Stimulated activated CD4-positive, alpha-beta T cell treated with anti-CD3 and anti-CD28 coated beads, Interleukin-12 subunit alpha, Interleukin-12 subunit beta, amount 100 ng/mL, for 48 hours (primary cell): ENCODE measurements at places on chromosomes 2 and 18.

- DNase-seq: no peak
Observed at GRCh38 chr2:101704046-101704466, 6.5 kb downstream of the MAP4K4 start.

DNA sequence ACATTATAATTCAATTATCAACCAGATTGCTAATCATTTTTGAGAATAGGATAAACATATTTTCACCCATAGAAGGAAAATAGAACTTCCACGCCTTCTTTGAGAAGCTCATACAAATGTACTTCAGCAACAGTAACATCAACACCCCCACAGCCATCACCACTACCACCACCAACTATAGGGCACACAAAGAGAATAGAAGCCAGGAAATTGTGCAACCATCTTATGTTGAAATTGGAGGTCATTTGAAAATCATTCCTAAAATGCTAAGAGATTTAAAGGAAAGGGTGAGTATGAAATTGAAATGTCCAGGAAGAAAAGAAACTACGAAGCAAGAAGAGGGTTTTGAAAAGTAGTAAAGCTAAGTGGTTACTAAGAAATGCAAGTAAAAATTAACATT lies 563.4 kb downstream of the ZNF804A start:
- DNase-seq: no peak

DNA sequence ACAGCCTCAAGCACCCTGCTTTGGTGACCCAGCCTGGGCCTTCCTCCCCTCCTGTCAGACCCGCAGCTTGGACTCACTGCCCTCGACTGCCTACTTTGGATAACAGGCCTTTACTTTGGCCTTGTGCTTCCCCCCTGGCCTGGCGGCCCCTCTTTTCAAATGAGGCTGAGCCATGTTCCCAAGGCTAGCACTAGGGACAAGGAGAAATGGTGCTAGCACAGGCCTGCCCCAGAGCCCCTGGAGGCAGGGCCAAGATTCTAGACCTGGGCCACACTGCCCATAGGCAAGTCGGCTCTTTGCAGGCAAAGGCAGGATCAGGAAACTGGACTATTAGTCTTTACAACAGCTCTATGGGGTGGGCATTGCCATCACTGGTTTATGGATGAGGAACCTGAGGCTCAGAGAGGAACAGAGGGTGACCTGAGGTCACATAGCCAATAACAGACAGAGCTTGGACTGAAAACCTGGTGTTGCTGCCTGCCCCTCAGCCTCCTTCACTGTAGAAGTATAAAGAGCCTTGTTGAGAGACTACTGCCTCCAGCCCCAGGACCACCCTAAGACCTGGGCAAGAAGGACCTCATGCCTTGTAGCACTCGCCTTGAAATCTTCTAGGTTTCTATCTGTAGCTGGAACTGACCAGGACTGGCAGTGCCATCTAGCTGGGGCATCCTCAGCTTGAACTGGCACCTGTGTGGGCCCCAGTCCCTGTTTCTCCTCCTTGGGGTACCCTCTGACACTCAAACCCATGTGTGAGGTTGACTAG lies 266.3 kb downstream of the DYSF start:
- no peak for DNase-seq

GRCh38 chr2:157627594-157628476 lies 829 bp downstream of the ACVR1C start:
- DNase-seq: peak; percentile 30

DNA sequence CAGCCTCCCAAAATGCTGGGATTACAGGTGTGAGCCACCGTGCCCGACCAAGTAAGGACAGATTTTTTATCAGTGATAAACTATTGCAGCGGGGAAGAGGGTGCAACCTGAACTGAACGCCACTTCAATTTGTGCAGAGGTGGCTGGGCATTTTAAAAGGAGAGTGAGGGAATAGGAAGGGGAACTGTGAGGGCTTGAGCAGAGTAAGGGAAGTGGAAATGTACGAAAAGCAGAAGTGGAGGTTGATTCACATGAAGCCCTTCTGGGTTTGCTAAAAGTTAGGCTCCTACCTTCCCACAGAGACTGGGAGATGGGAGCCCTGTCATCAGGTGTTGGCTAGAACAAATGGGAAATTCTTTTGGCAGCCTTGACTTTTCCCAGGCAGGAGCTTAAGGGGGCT lies 6.1 kb downstream of the STK11IP start:
- no peak for DNase-seq

DNA sequence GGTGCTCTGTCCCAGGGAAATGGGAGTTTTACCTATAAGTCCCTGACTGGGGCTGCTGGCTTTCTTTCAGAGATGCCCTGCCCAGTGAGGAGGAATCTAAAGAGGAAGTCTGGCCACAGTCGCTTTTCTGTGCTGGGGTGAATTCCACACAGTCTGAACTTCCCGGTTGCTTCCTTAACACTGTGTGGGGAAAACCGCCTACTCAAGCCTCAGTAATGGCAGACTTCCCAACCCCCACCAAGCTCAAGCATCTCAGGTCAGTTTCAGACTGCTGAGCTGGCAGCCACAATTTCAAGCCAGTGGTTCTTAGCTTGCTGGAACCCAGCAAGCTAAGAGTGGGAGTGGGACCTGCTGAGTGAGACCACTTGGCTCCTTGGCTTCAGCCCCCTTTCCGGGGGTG lies 54.9 kb downstream of the NUP35 start:
- no peak for DNase-seq

GRCh38 chr2:206164261-206164862 lies 4.7 kb downstream of the EEF1B2 start:
- DNase-seq: no peak

DNA sequence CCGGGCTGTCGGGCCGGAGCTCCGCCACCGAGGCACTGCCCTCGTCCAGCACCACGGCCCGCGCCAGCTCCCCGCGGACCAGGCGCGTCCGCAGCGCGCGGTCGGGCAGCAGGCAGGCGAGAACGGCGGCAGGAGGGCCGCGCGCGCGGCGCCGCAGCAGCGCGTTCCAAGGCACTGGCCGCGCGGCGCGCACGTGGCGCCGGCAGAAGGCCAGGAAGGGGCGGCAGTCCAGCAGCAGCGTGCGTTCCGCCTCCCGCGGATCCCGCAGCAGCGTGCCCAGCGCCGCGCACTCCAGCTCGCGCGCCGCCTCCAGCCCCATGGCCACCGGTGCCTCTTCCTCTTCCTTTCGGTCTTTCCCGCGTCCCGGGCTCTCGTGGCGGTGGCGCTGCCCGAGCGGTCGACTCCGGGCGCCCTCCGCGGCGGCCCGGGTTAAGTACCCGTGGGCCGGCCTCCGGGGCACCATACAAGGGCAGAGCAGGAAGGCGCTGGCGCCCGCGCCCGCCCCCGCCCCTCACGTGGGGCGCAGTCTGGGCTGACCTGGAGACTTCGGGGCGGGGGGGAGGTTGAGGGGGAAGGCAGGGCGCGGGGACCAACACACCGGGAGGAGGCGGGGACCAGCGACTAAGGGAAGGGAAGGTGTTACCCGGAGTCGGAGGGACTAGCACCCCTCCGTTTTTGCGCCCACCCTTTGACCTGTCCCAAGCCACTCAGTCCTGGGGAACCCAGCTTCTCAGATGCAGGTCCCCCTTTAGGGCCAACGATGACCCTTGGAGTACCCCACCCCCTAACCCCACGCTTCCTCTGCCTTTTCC lies at the start of gene DUSP2:
TSS of gene DUSP2 (minus strand) at position 405 of the 812 bp plus-strand sequence. CDS start at position 319, 86 bp downstream.
- DNase-seq: peak; percentile 87

- no peak for DNase-seq
Observed at GRCh38 chr2:150023044-150023443, 435.5 kb upstream of the MMADHC start.

- no peak for DNase-seq
Observed at GRCh38 chr2:169860149-169860548, 32.9 kb downstream of the UBR3 start.

- no peak for DNase-seq
Observed at GRCh38 chr2:65999796-66000195, 435.1 kb upstream of the MEIS1 start.

- DNase-seq: peak; percentile 33
Observed at GRCh38 chr2:233990261-233990798, 60.2 kb upstream of the SPP2 start.

DNA sequence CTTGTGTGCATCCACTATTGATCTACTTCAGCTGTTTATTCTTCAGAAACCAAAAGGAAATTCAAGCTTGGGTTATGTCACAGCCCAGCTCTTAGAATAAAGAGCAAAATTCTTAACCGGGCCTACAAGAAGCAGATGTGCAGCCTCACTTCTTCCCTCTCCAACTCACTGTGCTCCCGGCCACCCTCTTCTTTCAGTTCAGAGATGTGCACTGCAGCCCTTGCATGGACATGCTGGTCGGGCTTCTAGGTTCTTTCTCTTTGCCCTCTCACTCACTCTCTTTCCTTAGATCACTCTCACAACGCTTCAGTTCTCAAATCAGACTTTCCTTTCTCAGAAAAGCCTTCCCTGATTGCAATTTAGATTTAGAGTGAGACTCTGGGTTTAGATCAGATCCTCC lies 104.1 kb downstream of the CHN1 start:
- peak; percentile 4 for DNase-seq

DNA sequence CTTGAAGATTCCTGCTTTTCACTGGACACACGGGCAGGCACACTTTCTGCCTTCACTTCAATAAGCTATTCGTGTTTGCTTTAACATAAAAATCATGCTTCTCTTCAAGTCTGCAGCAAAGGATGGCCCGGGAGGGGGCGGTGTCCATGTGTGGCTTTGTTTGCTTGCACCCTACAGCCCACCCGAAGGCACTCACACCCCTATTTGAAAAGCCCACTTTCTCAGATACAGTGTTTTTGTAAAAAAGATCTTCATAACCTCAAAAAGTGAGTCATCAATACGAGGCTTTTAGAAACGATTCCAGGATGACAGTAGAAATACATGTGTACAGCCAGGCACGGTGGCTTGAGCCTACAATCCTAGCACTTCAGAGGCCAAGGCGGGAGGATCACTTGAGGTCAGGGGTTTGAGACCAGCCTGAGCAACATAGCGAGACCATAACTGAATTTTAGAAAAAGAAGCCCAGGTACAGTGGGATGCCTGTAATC lies 36.5 kb upstream of the HPCAL1 start:
- no peak for DNase-seq

- no peak for DNase-seq
Observed at GRCh38 chr18:48374423-48375149, 34.6 kb downstream of the ZBTB7C start.

DNA sequence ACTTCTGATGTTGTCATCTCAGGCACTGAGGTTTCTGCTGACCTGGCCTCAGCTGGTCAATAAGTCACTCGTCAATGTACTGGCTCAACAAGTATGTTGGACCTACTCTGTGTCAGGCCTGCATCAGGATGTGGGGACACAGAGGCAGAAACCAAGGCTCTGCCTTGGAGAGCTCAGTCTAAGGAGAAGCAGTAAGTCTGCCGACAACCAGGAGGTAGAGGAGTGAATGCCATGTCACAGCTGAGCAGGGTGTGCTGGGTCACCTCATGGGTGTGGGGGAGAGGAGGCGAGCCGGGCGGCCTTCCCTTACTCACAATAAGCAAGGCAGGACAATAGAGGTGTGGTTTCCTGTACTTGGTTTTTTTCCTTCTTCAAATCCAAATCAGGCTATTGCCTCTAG lies 75.8 kb downstream of the COLEC12 start:
- no peak for DNase-seq

- DNase-seq: no peak
Observed at GRCh38 chr2:76275788-76276187, 565.1 kb upstream of the GCFC2 start.

DNA sequence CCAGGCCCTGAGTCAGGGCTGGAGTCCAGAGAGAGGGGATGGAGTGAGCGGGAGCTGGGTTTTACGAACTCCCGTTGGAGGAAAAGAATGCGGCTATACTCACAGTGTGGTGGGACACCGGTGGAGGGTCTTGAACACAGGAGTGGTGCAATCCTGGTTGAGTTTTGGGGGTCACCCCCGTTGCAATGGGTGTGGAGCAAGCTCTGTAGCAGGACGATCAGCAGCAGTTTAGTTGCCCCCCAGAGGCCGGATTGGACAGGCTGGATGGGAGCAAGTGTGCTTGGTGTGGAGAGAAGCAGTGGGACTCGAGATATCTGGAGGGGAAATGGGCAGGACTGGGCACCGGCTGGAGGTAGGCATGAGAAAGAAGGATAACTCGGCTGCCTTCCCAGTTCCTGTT lies 72.3 kb upstream of the TWIST2 start:
- DNase-seq: no peak

DNA sequence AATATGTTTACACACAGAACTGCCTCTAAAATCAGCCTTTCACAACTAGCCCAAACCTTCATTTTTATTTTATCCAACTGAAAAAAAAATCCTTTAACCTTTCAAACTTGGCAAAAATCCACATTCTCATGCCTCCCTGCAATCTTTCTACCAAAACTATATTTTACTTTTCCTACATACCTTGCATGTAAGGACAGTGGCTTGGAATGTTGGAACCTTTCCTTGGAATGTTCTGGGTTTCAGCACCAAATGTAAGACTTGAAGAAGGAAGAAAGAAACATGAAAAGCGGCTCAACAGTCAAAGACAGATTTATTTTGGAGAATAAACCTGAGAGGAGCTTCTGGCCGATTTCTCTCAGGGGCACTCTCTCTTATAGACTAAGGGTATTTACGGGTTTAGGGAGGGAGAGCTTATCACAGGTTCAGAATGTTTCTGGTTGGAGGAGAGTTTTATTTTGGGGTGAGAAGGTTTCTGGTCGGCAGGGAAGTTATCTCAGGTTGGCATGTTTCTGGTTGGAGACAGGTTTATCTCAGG lies 79.7 kb downstream of the RRM2 start:
- DNase-seq: no peak
